ENCODE measurements at places on chromosomes 2 and 18.

DNA sequence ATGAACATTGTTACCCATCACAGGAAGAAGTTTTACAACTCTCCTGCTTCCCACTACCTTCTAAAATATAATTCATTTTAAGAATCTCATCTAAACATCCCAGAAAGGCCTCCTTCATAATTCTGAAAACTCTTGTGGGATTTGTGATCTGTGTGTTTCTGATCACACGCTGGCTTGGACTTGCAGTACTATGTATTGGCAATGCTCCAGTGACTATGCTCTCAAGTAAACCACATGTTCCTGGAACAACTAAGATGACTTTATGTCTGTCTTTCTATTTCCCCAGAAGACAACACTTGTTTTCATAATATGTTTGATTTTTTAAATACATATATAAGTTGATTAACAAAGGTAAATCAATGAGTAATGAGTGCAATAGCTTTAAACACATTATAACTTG lies 376.6 kb upstream of the NETO1 start:
- DNase-seq, result no peak

- DNase-seq, result no peak
Measured at GRCh38 chr18:8699126-8699525, 6.2 kb upstream of the MTCL1 start.

DNA sequence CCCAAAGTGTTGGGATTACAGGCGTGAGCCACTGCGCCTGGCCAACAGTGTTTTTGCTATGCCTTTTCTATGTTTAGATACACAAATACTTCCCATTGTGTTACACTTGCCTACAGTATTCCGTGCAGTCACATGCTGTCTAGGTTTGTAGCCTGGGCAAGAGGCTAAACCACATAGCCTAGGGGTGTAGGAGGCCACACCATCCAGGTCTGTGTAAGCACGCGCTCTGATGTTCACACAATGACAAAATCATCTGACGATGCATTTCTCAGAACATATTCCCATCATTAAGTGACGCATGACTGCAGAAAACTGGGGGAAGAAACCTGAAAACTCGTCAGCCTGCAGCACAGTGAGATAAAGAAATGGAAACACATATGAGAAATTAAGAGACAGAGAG lies 46.1 kb upstream of the TWIST2 start:
- DNase-seq, result no peak

- DNase-seq, result no peak
Measured at GRCh38 chr2:178213991-178214390, 19.7 kb downstream of the OSBPL6 start.

GRCh38 chr18:3388980-3389379 lies 61.0 kb upstream of the TGIF1 start:
- DNase-seq, result no peak

DNA sequence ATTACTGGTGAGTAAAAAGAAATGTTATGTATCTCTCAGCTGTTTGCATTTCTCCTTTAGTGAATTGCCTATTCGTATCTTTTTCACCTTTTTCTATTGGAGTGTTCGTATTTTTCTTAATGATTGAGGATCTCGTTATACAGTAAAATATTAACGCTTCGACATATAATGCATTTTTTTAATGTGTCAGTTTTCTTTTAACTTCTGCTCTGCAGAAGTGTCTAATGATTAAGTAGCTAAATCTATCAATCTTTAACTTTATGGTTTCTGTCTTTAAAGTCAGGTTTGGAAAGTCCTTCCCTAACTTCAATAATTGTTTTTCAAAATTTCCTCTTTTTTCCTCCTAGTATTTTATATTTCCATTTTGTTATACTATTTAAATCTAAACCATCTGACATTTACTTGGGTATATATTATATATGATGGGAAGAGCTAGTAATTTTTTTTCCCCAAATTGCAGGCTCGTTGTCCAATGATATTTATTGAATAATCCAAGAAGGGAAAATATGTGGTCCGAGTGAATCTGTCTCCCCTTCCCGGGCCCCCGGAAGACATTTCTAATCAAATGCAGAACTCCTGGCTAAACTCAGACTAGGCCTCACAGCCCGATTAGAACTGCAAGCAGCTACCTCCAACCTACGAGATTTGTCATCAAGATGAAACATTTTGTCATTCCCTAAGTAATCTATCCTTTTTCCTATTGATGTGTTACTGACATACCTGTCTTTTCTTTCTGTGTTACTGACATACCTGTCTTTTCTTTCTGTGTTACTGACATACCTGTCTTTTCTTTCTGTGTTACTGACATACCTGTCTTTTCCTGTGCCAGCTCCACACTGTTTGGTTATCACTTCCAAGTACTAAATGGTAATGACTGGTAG lies 17.2 kb downstream of the PCBP1 start:
- DNase-seq, result no peak

DNA sequence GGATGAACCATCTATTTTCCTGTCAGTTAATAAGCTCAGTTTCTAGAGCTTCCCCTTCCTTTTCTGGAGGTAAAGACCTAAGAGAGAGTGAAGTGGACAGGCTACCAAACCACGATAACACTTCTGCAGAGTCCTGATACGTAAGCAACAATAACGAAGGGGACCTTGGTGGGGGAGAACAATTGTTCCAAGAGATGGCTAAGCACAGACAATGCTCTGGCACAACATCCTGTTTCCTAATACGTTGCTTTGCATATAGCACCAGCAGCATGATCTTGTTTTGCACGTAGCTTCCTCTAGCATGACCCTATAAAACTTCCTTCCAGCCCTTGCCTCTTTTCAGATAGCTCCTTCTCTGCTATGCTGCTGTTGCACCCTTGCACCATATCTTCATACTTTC lies 247.3 kb downstream of the RAD51AP2 start:
- DNase-seq, result no peak

GRCh38 chr2:238847419-238847801 lies 475 bp upstream of the TWIST2 start:
- no peak for DNase-seq

- DNase-seq, result no peak
Measured at GRCh38 chr2:17940091-17940630, 61.7 kb downstream of the KCNS3 start.

DNA sequence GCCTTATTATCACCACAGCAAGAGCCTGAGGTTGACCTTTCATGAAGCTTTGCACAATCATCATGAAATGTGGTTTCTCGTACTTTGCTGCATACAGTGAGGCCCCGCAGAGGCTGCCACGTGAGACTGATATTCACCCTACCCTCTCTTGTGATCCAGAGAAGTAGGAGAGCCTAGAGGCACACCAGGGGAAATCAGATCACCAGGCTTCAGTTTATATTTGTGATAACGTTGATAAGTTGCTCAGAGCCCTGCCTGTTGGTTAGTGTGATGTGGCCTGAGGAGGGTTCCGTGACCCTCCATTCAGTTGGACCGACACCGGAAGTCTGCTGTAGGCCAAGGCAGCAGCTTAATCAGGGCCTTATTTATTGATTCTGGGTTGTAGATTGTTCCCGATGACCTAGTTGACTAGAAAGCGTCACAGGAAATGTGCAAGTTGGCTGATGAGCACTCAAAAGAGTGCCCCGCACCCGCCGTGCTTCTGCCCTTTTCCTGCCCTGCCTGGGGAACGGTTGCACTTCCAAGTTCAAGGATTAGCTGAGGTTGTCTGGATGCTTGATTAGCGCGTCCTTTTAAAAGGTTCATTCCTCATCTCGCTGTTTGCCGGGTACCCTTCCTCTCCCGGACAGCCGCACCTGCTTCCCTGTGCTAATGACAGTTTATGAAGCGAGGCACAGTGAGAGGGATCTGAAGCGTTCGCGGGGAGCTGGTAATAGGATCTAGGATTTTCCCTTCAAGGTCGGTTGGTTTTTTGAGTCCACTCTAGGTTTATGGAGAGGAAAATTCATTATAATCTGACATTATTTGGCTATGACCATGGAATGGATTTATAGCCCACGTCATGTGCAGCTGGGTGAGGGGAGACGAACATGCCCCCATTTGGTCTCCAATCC lies 146.4 kb downstream of the SH3RF3 start:
- DNase-seq, result no peak

- DNase-seq, result no peak
Measured at GRCh38 chr2:37833423-37833822, 91.7 kb upstream of the RMDN2 start.

DNA sequence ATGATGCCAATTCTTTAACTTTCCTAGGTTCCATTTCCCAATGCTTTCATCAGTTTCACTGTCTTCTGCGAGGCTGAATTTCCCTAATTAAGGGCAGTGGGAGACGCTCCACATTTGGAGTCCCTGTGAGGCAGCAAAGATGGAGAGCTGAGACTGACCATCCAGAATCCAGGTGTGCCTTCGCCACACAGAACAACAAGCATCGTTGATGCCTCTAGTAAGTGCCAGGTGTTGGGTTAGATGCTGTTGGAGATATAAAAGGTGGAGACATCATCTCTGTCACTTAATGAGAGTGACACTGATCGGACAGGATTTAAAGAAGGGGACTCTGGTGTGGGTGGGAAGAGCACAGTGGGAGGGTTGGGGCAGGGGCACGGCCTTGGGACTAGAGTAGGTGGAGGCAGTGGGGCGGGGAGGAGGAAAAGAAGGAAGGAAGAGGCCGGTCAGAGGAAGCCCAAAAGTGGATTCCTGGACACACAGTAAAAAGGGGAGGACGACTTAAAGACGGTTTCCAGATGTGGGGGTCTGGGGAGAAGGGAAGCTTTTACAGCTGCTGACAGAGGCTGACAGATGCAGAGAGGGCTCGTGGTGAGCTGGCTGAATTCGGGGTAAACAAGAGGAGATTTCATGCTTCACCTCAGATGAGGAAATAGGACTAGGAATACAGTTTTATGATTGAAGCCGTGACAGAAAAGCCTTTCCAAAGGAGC lies 113.0 kb downstream of the BCL2 start:
- no peak for DNase-seq

- no peak for DNase-seq
Measured at GRCh38 chr2:8281950-8282857, 399.7 kb upstream of the ID2 start.

GRCh38 chr2:3263487-3263886 lies 114.1 kb downstream of the EIPR1 start:
- no peak for DNase-seq

DNA sequence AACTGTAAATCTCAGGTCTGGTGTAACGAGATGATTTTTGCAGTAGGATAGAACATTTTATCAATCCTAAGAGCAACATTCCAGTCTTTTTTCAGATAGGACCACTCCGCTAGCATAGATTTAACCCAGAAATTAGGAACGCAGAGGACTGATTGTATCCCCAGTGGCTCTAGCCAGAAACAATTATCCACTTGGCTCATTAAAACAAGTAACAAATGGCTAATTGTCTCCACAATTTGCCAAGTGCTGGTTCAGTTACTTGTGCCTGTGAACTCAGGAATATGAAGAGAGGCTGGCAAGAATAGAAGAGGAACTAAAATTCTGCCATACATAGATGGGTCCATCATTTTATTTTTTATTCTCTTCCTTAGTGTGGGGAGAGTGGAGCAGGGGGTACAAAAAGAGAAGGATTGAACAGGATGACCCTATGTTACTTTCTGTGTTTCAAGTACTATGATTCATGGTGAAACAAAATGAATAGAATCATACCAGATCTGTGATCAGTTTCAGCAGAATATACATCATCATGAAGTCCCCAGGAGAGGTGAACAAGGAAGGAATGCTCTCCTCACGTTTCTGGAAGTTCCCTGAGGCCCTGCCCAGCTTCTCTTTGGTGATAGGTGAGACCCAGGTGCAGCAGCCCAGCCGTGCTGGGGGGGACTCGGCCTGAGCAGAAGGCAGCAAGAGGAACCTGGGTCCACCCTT lies 121.6 kb downstream of the ARL4C start:
- DNase-seq, result no peak

GRCh38 chr2:203126996-203127395 lies 111.8 kb upstream of the CYP20A1 start:
- no peak for DNase-seq

- no peak for DNase-seq
Measured at GRCh38 chr18:79607361-79607952, 72.1 kb upstream of the CTDP1 start.

- DNase-seq, result no peak
Measured at GRCh38 chr2:72984172-72984671, 66.9 kb downstream of the EMX1 start.

GRCh38 chr2:114034742-114035141 lies 144.9 kb downstream of the ACTR3 start:
- no peak for DNase-seq

GRCh38 chr2:213221957-213222356 lies 62.3 kb upstream of the SPAG16 start:
- DNase-seq, result no peak

- no peak for DNase-seq
Measured at GRCh38 chr2:55914786-55915185, 8.8 kb downstream of the EFEMP1 start.

- no peak for DNase-seq
Measured at GRCh38 chr2:241980193-241980592, 110.7 kb downstream of the RTP5 start.

GRCh38 chr2:191715471-191715870 lies 37.5 kb downstream of the NABP1 start:
- no peak for DNase-seq

DNA sequence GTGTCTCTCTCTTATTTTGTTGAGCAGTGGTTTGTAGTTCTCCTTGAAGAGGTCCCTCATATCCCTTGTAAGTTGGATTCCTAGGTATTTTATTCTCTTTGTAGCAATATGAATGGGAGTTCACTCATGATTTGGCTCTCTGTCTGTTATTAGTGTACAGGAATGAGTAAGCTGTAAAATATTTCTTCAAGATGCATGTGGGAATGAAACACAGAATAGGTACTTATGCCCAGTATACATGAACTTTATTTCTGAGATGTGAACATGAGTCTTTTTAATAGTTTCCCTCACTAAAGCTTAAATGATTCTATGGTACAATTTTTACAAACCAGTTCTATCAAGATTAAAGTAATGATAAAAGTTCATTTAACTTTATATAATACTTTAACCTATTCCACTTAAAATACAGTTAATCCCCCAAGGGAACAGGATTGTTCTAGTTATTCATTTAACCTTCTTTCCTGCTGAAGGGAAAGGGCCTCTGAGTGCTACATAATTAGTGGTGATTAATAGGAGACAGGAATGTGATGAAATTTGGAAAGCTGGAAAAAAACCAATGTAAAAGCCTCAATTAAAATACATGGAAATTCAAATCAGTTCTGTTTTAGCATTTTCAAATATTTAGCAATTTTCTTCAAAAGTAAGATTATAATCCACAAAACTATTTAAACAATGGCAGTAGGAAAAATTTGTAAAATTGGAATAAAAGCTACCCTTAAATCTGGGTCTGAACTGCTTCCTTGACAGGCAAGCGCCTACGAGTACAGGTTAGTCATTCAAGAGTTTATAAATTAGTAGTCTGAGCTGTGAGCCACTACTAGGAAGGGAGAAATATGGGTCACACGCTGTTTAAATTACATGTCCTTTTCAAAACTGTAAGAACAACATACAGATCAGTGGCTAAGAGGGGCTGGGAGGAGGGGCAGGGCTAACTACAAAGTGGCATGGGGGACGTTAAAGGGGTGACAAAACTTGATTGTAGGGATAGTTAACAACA lies 28.9 kb downstream of the SPIRE1 start:
- DNase-seq, result no peak

DNA sequence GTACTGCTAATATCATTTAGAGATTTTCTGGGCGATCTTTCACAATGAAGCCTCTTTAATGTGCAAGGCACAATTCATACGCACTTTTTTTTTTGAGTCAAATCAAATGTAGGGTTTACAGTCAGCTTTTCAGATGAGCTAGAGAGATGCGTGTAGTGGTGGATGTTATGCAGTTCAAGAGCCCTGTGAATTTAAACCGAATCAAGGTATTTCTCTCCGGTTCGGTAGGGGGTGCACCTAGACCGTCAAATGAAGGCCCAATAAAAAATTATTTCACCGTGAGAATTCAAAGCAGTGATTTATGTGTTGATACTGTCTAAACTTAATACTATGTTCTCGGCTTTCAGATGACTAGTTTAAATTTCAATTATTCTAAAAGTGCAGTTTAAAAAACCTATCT lies 1.1 kb downstream of the PTH2R start:
- no peak for DNase-seq

GRCh38 chr2:126048719-126049118 lies 607.2 kb upstream of the GYPC start:
- DNase-seq, result no peak

Data from activated gamma-delta T cell (primary cell).